ENCODE measurements at places on chromosomes 12 and 14.
A peak's percentile ranks its signal among the peaks of the same experiment; 100 is the strongest.

- DNase-seq: no peak
Observed at GRCh38 chr14:59619061-59619460, 42.4 kb upstream of the CCDC175 start.

- DNase-seq: no peak
Observed at GRCh38 chr12:31751085-31751484, 22.3 kb upstream of the AMN1 start.

DNA sequence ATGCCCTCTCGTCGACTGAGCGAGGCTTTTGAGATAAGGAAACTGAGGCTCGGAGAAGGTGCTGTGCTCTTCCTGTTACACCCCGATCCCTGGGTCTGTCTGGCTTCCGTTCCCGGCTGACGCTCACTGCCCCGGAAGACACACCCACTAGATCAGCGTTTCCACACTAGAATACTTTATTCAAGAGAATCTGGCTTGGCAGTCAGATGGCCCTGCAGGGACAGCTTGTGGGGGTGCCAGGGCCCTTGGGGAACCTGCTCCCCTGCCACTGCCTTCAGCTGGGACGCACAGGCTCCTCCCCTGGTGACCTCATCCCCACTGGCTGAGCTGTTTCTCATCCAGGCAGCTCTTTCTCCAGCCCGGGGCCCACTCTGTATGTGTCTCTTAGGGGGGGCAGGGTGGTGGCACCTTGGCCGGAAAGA lies 13.7 kb downstream of the PGF start:
- no peak for DNase-seq

DNA sequence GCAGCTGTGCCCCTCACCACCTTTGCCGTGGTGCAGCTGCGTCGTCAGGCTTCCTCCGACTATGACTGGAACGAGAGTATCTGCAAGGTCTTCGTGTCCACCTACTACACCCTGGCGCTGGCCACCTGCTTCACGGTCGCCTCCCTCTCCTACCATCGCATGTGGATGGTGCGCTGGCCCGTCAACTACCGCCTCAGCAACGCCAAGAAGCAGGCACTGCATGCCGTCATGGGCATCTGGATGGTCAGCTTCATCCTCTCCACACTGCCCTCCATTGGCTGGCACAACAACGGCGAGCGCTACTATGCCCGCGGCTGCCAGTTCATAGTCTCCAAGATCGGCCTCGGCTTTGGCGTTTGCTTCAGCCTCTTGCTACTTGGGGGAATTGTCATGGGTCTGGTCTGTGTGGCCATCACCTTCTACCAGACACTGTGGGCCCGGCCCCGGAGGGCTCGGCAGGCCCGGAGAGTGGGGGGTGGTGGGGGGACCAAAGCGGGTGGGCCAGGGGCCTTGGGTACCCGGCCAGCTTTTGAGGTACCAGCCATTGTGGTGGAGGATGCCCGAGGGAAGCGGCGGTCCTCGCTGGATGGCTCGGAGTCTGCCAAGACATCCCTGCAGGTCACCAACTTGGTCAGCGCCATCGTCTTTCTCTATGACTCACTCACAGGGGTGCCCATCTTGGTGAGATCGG lies 2.6 kb downstream of the GPR162 start:
- DNase-seq: no peak

DNA sequence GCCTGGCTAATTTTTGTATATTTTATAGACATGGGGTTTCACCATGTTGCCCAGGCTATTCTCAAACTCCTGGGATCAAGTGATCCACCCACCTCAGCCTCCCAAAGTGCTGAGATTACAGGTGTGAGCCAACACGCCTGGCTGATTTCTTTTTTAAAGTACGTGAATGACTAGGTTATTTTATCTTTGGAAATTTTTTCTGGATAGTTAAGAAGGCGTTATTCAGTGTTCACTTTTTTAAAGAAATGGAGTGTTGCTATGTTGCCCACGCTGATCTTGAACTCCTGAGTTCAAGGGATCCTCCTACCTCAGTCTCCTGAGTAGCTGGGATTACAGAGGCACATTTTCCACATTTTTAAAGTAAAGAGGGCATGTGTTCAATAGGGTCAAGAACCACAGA lies 58.6 kb downstream of the SVOP start:
- no peak for DNase-seq

DNA sequence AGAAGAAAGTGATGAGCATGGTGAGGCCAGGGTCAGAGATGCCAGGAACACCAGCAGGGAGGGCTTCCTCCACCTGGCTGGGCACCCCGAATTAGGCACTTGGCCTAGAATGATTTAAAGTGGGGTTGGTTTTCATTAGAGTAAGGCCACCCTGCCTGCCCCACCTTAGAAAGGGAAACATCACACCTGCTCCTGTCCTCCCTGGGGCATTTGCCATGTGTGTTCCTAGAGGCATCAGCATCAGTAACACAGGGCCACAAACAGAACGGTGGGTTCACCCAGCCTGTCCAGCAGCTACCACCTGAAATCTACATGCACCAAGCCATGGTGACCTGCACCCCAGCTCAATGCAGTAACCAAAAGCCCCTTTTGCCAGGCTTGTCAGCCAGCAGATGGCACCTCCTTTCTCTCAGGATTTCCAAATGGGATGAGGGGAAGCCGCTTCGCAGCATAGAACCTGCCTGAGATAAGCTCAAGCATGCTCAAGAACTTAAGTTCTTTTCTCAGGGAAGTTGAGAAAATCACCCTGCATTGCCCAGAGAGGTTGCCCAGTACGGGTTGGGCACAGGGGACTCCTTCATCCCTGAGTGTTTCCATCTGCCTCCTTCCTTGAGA lies 338.8 kb downstream of the DPF3 start:
- DNase-seq: no peak

DNA sequence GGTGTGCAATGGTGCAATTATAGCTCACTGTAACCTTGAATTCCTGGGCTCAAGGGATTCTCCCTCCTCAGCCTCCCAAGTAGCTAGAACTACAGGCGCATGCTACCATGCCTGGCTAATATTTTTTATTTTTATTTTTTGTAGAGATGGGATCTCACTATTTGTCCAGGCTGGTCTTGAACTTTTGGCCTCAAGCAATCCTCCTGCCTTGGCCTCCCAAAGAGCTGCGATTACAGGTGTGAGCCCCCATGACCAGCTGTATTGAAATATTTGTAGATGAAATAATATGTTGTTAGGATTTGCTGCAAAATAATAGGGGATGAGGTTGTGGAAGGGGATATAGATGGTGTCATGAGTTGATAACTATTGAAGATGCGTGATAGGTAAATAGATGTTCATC lies 4.9 kb downstream of the KLHL28 start:
- DNase-seq: no peak

DNA sequence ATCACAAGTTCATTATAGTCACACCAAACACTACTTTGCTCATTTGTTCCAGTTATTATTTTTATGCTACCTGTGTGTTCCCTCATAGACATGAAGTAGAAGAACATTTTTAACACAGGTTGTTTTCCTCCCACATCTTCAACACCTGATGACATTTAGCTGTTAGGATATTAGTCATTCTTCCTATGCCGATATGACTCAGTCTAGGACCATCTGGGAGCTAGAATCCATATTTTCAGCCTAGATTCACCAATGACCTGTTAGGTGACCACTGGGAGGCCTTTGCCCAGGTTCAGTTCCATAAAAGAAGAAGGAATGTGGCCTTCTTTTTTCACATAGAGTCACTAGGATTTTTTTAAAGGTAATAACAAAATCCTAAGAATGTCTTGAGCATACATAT lies 222.8 kb downstream of the C12orf42 start:
- no peak for DNase-seq

DNA sequence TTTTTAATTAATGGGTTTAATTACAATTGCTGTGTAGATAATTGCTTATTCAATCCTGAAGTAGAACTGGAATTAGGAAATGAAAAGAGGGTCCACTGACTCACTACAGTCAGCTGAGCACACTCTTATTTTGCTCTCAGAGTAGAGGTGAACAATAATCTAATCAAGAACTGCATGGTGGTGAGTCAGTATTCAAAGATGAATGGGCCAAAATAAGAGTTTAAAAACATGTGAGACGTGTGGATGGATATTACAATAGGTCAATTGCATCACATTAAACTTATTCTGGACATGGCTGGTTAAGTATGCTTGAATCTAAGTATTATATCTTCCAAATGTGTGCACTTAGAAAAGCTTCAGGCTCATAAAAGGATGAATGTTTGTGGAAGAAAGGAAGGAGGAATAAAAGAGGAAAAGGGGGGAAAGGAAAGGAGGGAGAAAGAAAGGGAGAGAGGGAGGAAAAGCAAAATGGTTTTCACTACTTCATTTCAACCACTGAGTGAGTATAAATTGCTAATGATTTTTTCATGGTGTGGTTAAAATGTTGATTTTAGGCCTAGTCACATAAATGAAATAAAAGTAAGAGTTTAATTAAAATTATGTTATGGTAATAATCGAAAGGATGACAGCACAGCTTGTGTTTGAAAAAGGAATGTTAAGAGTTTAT lies 27.0 kb upstream of the EEA1 start:
- DNase-seq: no peak

DNA sequence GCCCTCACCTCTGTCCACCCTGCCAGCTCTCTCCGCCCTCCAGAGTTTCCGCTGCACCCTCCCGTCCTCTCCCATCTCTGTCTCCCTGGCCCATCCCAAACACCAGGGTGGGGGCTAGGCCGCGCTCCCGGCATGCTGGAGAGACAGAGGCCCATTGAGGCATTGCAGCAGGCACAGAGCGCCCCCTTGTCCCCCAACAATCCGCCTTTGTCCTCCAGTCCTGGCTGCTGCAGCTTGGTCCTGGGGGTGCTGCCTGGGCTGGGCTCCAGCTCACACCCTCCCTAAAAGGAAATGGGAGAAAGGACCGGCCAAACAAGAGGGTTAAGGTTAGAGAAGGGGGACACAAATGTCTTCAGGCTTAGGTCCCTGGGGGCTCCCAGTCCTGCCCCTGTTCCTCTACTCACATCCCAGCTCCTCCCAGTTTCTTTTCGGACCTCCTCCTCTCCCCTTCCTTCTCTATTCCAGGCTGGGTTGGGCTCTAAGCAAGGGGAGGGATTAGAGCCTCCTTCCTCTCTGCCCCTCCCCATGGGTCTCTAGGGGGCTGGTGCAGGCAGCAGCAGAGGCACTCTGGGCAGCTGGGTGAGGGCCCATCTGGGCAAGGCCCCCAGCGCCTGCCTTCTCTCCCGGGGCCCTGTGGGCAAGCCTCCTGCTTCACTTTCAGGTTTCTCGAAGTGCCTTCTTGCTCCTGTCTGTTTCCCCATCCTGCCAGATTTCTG lies at the start of gene CMTM5:
Gene CMTM5, plus strand, starts transcription at position 565 of the 716 bp plus-strand sequence. CDS start 206 bp downstream, outside the sequence.
- peak; percentile 66 for DNase-seq

GRCh38 chr14:90883782-90884181 lies 67.6 kb upstream of the TTC7B start:
- DNase-seq: no peak

DNA sequence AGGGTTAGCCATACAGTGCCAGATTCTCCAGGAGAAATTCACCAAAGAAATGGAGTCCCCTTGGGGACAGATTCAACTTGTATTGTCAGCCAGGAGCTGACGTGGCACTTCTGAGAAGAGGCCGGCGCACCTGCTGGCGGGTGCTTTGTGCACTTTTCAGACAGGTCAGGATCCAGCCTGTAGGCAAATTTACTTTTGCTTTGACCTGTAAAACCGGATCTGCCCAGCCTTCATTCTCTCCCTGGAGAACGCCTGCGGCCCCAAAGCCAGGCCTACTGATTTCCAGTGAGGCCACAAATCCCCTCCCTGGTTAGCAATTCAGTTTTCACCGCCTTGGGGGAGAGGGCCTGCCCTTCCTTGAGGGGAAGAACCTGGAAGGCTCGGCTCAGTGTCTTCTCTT lies 17.4 kb downstream of the P2RX4 start:
- DNase-seq: no peak

DNA sequence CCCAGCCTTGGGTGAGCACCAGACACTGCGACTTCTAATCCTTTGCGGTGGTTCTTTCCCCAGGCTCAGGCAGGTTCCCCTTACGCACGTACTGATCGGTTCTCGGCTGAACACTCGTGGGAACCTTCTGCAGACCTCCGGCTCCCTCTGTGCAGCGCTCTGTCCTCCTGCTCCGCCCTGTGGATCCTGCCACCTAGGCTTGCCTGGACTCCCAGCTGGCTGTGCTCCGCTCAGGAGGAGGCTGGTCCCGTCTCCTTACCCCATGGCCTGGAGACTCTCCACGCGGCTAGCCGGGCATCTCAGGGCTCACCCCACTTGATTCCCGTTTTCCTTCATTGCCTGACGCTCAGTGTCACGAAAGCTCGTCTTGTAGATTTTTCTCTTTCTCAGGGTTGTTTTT lies 34.7 kb downstream of the TNFAIP2 start:
- peak; percentile 27 for DNase-seq

DNA sequence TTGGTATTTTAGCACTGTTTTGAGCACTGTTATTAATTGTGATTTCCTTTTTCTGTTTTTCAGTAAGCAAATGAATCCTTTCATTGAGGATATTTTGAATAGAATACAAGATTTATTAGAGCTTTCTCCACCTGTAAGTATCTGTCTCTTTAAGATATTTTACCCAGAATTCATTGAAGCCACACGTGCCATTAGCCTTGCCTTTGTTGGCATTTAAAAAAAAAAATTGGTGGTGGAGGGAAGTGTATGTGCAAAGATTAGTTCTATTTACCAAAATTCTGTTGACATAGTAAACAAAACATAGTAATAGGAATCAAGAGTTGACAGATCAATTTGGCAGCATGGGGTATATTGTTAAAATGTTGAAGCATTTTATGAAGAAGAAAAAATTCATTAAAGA lies 23.8 kb downstream of the XPOT start:
- no peak for DNase-seq

GRCh38 chr12:56629459-56630179 lies 507 bp downstream of the BAZ2A start:
- no peak for DNase-seq

- DNase-seq: peak; percentile 82
Observed at GRCh38 chr12:69415471-69416275, 54.5 kb upstream of the FRS2 start.

GRCh38 chr12:45557016-45557415 lies 172.5 kb upstream of the ARID2 start:
- no peak for DNase-seq

DNA sequence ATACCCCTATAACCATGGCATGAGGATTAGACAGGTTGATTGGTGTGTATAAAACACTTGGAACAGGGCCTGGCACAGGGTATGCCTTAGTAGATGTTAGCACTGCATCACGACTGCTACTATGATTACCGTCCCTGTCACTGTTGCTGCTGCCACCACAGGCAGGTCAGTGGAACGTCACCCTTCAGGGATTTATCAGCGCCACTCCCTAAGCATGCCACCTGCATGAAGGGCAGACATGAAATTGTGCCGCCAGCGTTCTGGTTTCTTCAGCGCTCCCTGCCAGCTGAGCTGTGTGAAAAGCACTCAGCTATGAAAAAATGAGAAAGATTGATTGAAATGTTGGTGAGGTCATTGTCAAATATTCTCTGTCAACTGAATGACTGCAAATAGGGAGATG lies 477.0 kb downstream of the DPF3 start:
- no peak for DNase-seq

- DNase-seq: no peak
Observed at GRCh38 chr14:97975216-97975615, 1178.0 kb downstream of the VRK1 start.

- DNase-seq: no peak
Observed at GRCh38 chr12:124440841-124441381, 126.5 kb downstream of the NCOR2 start.

GRCh38 chr14:85556267-85556666 lies 26.3 kb downstream of the FLRT2 start:
- no peak for DNase-seq

- no peak for DNase-seq
Observed at GRCh38 chr14:67510836-67511235, 22.3 kb upstream of the PLEKHH1 start.
